Activated T-cell treated with anti-CD3 and anti-CD28 coated beads for 4 hours (primary cell): ENCODE measurements at places on chromosomes 7 and 10.

DNA sequence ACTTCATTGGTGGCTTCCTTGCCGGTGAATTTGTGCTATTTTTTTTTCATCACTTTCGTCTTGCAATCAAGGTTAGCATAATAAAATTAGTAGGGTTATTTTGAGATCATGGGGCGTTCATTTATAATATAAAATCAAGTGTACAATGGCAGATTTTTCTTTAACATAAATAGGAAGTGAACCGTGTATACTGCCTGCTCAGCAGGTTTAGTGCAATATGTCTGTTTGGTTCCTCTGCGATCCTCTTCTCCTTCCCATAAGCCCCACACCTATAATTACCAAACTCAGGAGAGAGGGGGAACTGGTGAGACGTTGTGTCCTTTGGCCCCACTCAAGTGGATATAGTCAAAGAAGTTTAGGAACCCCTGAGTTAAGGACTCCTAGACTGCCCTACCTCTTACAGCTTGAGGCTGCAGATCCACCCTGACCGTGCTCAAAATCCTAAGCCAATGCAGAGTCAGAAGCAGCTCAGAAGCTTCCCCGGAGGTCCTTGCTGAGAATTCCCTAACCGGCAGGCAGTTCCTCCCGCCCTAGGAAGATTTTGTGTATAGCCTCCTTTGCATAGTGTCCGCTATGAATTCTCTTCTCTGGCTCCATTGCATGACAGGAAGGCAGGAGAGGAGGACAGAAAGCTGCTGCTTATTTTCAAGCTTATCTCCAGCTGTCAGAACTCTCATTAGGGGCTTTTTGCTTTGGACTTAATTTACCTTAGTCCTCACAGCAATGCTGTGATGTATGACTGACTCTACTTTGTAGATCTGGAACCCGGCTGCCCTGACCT, 41.5 kb downstream of the PYROXD2 start:
- no peak for DNase-seq

DNA sequence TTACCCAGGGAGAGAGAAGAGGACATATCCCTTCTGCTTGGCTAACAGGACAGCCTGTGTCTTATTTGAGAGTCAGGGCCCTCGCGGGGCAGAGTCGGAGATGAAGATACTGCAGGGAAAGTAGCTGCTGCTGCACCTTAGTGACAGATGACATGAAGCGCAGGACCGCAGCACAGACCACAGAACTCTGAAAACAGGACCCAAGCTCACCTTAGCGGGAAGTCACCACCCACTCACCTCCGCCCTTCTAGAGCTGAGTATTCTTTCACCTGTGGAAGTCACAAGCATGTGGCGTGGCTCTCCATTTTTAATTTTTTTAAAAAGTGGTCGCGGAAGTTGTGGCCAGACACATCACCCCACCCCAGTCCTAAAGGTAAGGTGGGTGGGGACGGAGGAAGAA, 191.4 kb downstream of the FAM107B start:
- DNase-seq = peak; percentile 72

GRCh38 chr7:15889507-15889906, 203.0 kb upstream of the MEOX2 start:
- DNase-seq = no peak

DNA sequence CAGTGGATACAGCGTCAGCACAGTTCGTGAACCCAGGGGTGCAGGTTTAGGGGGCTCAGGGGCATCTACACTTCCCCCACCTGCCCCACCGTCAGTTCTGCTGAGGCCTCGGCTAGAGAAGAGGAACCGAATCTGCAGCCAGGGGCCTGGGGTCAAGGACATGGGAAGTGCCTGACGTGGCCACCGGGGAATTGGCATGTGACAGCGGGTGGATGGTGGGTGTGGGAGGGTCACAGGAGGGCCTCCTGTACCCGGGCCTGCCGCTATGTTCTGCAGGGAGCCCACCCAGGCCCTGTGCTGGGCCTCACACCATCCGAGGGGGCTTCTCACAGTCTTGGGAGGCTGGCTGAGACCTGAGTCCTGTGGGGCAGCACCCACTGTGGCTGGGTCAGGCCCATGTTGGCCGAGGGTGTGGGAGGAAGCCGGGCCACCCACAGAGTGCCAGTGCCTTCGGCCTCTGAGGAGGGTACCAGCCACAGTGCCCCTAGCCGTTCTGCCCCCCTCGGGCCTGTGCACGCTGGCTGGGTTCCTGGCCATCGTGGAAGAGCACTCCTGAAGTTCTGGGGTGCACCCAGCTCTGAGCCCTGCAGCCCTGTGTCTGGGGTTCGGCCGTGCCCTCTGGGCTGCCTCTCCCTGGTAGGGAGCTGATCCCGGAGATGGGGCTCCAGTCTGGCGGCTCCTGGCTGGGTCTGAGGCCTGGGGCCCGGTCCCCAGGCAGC, 5.9 kb downstream of the TTYH3 start:
- DNase-seq = no peak
